ENCODE measurements at places on chromosomes 7 and 10.

DNA sequence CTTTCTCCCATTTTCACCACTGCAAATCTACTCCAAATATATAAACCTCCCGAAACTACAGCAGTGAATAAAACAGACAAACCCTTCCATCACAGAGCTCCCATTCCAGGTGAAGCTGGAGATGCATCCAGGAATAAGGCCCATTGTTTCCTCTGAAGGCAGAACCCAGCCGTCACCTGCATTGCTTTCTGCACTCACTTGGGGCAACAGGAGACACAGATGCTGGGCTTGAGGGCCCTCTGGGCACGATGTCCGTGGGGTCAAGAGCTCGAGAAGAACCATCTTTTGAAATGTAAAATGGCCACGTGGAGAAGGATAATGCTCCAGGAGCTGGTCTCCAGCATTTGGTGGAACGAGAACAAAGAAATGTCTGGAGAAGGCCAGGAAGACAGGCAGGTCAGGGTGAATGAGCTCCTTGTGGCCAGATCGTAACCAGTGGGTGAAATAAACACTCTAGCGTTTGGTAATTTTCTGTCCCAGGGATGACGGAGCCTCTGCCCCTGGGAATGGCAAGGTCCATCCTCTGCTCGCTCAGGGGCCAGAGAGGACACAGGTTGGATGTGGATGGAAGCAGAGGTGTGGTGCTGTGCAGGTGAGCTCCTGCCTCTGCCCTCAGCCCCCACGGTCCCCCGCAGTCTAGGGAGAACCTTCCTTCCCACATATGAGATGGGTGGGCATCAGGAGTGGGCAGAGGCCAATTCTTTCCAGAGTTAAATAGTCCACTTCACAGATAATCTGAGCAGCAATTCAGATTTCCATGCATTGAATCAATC is 556.1 kb downstream of the DNAJB6 start:
- no peak overlapping the region for H3K4me3 ChIP-seq
- H3K27me3 ChIP-seq, result no peaks in the 10 kb centered on the region
- DNase-seq, result no peak
- no peaks in the 10 kb centered on the region for H3K4me1 ChIP-seq

- peak; percentile 50 for DNase-seq
- H3K27me3 ChIP-seq, result no peaks in the 10 kb centered on the region
- no peaks in the 10 kb centered on the region for H3K4me1 ChIP-seq
- H3K4me3 ChIP-seq, result no peak overlapping the region
- H3K27ac ChIP-seq, result no peak overlapping the region
Observed at GRCh38 chr10:93876381-93876780, 17.4 kb upstream of the SLC35G1 start.

GRCh38 chr7:42274053-42274452 is 37.0 kb upstream of the GLI3 start:
- no peak overlapping the region for H3K4me3 ChIP-seq
- peak; percentile 42 for DNase-seq
- H3K27ac ChIP-seq, result no peak overlapping the region

DNA sequence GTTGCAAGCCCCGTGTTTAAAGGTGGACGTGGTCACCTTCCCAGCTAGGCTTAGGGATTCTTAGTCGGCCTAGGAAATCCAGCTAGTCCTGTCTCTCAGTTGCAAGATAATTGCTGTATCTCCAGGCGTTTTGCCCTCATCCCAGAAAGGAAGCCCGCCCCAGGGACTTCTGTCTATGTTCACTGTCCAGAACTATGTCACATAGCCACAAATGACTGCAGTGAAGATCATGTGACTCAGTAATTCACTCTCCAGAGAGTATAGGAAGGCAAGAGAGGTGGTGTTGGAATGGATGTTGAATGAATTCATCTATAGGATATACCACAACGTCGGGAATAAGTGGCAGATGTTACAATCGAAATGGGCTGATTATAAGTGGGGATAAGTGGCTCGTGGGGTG is 349 bp upstream of the ERVW-1 start:
- H3K27ac ChIP-seq, result no peak overlapping the region
- no peaks in the 10 kb centered on the region for H3K4me1 ChIP-seq
- H3K4me3 ChIP-seq, result no peak overlapping the region
- DNase-seq, result no peak

- no peaks in the 10 kb centered on the region for H3K27me3 ChIP-seq
- no peak for DNase-seq
- peaks cover 47% of the 10 kb centered on the region for H3K4me1 ChIP-seq
Observed at GRCh38 chr7:47330026-47330425, 251.9 kb downstream of the TNS3 start.

DNA sequence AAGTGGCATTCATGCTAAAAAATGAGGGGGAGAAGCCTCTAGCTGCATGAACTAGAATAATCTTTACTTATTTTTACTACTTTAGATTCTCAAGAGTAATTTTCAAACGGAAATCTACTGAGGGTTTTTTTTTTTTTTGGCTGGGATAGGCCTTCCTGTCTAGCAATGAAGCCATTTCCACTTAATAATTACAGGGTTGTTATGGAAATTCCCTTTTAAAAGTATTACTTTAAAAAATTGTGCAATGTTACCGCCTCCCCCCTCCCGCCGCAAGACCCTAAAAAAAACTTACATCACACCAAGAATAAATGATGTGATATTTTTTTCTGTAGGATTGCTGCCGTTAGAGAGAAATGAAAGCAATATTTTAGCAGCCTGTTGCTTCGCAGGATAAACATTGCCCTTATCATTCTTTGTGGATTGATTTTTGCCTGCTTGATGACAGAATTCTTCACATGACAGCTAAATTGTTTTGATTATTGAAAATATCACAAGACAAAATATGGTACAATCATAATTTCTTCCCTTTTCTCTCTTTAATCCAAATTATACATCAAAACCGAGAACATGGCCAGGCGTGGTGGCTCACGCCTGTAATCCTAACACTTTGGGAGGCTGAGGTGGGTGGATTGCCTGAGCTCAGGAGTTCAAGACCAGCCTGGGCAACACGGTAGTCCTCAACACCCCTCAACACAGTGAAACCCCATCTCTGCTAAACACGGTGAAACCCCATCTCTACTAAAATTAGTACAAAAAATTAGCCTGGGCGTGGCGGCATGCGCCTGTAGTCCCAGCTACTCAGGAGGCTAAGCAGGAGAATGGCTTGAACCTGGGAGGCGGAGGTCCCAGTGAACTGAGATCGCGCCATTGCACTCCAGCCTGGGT is 32.8 kb downstream of the ARL4A start:
- peak; percentile 2 for DNase-seq
- H3K27ac ChIP-seq, result peak overlapping the region; percentile 45
- H3K27me3 ChIP-seq, result no peaks in the 10 kb centered on the region
- no peak overlapping the region for H3K4me3 ChIP-seq
- H3K4me1 ChIP-seq, result peaks cover 9% of the 10 kb centered on the region
- H3K36me3 ChIP-seq, result no peaks in the 10 kb centered on the region

GRCh38 chr10:122328676-122329075 is 45.8 kb upstream of the PLEKHA1 start:
- no peaks in the 10 kb centered on the region for H3K4me1 ChIP-seq
- no peak for DNase-seq
- H3K27ac ChIP-seq, result no peak overlapping the region
- H3K4me3 ChIP-seq, result no peak overlapping the region
- no peaks in the 10 kb centered on the region for H3K36me3 ChIP-seq

DNA sequence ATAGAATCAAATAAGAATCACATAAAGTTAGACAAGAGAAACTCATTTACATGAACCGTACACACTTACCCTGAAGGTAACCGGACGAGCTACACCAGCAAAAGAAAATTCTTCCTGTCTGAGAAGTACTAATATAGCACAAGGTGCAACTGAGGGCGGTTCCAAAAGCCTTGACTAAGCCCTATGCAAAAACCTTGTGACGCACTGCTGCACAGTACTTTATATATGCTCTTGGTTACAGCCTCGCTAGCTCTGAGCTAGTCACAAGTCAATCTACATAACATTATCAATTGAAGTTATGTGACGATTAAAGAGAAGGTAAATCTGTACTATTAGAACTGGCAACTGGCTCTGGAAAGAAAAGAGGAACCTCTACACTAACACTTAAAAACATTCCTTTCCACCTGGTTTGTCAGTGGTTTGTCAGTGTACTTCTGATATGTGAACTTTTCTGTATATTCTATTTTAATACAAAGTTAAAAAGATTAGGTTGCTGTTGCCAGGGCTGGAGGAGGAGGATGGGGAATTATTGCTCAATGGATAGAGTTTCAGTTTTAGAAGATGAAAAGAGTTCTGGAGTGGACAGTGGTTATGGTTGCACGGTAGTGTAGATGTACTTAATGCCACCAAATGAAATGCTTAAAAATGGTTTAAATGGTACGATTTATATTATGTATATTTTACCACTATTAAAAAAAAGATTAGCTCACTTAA is 21.6 kb downstream of the NT5C3A start:
- no peaks in the 10 kb centered on the region for H3K27me3 ChIP-seq
- no peaks in the 10 kb centered on the region for H3K36me3 ChIP-seq
- H3K4me1 ChIP-seq, result no peaks in the 10 kb centered on the region
- DNase-seq, result peak; percentile 51
- H3K27ac ChIP-seq, result peak overlapping the region; percentile 29
- peak overlapping the region; percentile 7 for H3K4me3 ChIP-seq

GRCh38 chr10:96614515-96614914 is 27.7 kb upstream of the TM9SF3 start:
- H3K36me3 ChIP-seq, result no peaks in the 10 kb centered on the region
- DNase-seq, result peak; percentile 21
- no peaks in the 10 kb centered on the region for H3K4me1 ChIP-seq
- no peak overlapping the region for H3K27ac ChIP-seq

- no peaks in the 10 kb centered on the region for H3K27me3 ChIP-seq
- H3K4me1 ChIP-seq, result no peaks in the 10 kb centered on the region
- no peak for DNase-seq
- H3K36me3 ChIP-seq, result no peaks in the 10 kb centered on the region
Observed at GRCh38 chr10:25934621-25935139, 651 bp downstream of the MYO3A start.

GRCh38 chr10:2214092-2214491 is 476.8 kb upstream of the ADARB2 start:
- no peaks in the 10 kb centered on the region for H3K27me3 ChIP-seq
- no peaks in the 10 kb centered on the region for H3K36me3 ChIP-seq
- DNase-seq, result peak; percentile 94
- H3K27ac ChIP-seq, result no peak overlapping the region

GRCh38 chr7:30627026-30627425 is 32.3 kb downstream of the GARS1 start:
- peaks cover 6% of the 10 kb centered on the region for H3K36me3 ChIP-seq
- H3K4me3 ChIP-seq, result no peak overlapping the region
- no peak for DNase-seq
- no peak overlapping the region for H3K27ac ChIP-seq

DNA sequence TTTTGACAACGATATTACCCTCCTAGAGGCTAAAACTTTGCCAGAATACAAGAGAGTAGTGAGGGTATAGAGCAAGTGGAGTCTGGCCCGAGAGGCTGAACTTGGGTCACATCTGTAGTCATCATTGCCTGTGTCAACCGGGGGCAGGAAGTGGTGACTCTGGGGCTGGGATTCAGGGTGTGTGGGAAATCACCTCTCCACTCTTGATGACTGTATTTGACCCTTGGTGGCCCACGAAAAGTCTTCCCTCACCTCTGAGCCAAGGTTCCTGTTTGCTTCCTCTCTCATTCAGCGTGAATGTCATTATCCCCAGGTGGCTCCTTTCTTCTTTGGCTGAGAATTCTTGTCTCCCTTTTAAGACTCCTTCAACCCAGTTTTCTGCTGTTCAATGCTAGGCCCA is 240.4 kb downstream of the ABCA13 start:
- no peak for DNase-seq
- no peaks in the 10 kb centered on the region for H3K36me3 ChIP-seq
- H3K4me3 ChIP-seq, result no peak overlapping the region
- no peaks in the 10 kb centered on the region for H3K27me3 ChIP-seq
- no peaks in the 10 kb centered on the region for H3K4me1 ChIP-seq
